Stromal cell of bone marrow (primary cell): ENCODE measurements at places on chromosomes 2 and 18.

- DNase-seq, result peak; percentile 57
These were observed 600 bp downstream of the RALB start for GRCh38 chr2:120253021-120253882.

DNA sequence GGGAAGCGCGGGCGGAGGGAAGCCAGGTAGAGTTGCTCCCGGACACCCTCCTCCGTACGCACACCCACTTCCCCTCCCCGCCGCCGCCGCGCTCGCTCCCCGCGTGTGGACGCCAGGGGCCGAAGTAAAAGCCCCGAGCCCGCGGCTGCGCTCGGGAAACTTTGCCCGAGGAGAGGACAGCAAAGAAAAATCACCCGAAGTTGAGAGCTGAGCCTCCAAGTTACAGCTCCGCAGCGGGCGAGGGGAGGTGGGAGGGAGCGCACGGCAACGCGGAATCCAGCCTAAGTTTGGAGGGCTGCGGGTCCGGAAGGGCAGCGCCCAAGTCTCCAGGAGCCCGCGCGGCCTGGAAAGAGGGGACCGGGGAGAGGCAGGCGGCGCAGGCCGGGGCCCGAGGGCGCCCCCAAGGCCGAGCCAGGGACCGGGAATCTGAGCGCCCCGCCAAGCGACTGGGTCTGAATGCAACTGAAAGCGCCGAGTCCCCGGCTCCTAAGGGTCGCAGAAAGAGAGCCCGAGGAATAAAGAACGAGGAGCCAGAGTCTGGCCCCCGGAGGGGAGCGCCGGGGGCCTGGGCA, 706 bp upstream of the BCL11A start:
- no peak for DNase-seq

DNA sequence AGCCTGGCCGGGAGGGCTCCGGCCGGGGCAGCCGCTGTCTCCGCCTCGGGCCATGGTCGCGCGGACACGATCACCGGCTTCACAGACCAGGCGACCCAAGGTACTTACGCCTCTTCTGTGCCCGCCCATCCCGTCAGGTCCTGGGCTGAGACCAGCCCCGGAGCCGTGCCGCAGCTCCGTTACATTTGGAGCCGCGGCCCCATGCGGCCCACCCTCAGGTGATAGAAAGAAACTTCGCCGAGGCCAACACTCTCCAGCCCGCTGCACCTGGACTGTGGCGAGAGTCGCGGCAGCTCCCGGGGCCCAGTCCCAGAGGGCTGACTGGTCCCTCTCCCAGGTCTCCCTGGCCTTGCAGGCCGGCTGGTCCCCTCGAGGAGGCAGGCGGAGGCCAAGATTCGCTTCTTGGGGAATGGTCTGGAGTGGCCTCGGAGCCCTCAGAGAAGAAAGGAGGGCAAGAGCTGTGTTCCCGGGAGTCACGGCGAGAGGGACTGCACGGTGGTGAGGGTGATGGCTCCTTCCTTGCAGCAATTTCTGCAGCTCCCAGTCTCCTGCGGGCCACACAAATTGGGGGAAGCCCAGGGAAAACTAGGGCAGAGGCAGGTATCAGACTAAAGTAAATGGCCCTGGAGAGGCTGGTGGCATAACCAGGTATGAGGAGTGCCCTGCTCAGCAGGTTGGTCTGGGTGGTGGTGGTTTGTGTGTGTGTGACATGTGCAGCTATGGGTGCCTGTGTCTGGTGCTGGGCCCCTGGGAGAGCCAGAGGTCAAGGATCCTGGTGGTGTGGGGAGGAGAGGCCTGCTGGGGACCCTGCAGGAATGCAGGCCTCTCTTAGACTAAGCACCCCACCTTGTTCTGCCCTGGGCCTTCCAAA, 822 bp downstream of the GDF7 start:
- DNase-seq, result no peak

DNA sequence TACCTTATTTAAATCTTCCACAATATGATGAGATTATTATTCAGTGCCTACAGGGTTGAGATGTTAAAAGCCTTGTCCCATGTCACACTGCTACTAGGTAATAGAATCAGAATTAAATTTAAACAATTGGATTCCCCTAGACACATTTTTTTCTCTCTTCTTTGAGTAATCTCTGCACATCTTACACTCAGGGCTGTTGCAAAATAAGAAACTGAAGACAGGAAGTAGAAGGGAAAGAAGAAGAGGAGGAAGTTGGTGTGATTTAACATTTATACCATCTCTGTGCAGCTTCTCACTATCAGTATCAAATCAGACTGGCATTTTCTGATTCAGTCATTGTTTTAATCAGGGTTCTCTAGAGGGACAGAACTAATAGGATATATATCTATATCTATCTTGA, 677.6 kb downstream of the IRS1 start:
- no peak for DNase-seq

DNA sequence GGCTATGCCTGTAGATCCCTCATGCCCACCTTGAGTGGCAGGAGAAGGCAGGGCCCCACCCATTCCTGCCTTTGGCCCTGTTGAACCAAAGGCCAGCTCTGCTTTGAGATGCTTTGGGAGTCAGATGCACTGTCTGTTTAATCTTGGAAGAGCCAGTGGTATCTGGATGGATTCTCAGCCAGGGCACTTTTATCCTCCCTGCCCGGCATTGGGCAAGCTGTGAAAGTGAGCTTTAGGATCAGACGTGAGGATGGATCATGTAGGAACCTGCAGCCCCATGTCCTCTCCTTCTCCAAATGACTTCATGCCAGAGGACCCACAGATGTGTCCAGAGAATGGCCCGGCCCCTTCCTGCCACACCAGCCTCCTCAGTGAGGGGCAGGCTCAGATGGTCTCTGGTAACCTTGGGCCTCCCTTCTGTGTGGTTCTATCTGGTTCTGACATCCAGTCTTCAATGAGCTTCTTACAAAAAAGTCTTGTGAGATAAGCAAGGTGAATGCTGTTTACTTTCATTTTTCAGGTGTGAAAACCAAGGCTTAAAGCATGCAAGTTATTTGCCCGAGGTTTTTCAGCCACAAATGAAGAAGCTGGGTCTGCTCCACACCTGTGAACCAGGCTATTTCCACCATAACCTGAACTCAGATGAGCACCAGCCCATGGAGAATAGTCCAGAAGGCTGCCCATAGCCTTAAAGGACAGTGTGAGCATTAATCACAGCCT, 123.8 kb downstream of the KCTD1 start:
- no peak for DNase-seq

DNA sequence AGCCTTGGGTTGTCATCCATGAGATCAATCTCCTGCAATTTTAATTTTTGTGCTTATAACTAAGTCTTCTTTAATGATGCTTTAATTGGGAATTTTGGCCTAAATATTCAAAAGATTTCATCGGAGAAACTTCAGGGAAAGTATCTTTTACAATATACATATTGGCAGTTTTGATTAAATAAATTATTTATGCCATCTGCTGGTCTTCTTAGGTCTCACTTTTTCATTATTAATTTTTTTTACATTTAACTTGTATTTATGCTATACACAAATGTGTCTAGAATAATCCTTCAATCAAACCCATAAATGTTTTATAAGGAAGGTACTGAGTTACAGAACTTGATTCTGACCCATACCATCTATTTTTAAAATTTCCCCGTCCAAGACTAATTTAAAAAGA, 95.1 kb upstream of the XPO1 start:
- DNase-seq, result no peak

DNA sequence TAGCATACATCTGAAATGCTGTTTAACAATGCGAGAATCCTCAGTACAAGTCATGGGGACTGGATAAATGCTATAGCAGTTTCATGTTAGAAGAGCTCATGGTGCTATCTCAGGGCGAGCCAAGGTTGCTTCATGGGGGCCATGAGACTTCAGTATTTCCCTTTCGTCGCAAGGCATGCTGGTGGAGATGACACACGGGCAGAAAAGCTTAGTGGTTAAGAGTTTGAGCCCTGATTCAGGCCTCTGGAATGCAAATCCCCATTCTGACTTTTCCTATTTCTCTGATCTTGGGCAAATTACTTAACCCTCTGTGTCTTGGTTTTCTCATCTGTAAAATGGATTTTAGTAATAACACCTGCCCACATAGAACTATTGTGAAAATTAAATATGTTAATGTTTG, 57.4 kb upstream of the EPHA4 start:
- peak; percentile 72 for DNase-seq

DNA sequence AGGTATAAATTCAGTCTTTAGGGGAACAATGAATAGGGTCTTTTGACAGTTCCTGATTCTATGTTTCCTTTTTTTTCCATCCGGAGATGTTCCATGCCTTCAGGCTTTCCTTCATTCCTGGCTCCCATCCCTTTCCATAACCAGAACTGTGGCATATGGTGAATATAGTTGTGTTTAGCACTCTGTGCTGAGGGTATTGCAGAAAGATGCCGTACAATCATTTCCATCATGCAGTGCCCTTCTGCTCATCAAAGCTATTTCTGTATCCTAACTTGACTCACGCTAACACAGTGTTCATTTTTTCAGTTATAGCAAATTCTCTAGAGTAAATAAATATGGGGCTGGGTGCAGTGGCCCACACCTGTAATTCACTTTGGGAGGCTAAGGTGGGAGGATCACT, 131.9 kb upstream of the EML6 start:
- no peak for DNase-seq

DNA sequence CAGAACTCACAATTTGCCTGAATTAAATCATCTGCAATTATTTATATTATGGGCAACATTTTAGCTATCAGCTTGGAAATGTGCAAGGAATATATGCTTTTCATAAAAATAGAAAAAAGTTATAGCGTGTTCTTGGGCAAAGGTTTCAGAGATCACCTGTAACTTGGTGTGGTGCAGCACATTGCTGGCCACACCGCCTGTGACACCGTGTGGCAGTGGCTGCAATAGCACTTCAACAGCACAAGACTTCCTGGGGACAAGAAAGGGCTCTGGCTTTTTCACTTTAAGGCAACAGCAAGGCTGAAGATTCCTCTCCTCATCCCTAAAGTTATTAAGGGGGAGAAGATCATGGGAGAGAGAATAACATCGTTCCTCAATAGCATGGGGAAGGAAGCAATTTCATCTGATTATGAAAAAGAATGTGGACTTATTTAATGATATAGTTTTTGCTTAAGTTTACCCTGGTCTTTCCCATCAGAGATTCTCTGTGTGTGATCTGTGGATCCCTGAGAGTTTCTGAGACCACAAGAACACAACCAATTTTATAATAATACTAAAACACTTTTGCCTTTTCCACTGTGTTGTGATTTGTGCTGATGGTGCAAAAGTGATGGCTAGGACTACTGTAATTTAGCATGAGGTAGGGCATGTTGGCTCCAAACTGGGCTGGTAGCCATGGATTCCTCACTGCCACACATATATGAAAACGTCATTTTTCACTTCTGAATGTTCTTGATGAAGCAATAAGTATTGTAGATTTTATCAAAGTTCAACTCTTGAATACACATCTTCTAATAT, 15.0 kb upstream of the SERPINB3 start:
- DNase-seq, result no peak

GRCh38 chr2:8685697-8686358, 4.0 kb downstream of the ID2 start:
- no peak for DNase-seq

DNA sequence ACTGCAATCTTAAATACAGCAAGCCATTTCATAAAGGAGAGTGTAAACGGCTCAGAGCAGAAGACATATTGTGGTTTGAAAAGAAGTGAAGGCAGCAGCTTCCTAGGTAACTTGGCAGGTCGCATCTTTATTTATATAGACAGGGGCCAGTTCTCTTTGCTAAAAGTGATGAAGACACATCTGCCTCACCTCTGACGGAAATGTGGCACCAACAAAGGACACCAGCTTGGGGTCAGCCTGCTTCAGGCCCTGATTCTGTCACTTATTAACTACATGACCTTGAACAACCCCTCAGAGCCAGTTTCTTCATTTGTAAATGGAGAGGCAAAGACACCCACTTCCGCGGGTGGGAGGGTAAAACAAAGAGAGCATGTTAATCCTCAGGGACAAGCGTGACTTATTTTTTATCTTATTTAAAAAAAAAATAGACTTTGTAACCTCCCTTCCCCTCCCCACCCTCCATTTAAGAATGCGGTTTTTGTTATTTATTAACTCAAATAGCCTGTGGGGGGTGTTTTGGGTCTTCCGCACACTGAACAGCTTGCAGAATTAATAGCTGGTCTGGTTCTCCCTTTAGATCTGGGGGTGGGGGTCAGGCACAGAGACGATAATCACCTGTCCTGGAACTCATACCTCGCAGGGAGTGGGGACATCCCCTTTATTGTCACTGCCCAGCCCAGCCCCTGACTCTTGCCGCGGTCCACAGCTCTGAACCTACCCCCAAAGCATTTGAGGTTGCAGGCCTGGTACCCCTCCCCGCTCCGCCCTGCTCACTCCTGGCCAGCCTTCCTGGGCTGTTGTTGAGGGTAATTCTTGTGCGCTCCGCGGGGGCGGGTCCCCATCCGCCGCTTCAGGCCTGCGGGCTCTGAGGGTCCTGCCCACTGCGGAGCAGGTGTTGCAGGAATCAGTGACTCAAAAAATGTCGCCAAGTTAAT, 64.2 kb upstream of the TMEM17 start:
- no peak for DNase-seq

- DNase-seq, result no peak
These were observed 4.8 kb upstream of the CAPN14 start for GRCh38 chr2:31222071-31222470.

DNA sequence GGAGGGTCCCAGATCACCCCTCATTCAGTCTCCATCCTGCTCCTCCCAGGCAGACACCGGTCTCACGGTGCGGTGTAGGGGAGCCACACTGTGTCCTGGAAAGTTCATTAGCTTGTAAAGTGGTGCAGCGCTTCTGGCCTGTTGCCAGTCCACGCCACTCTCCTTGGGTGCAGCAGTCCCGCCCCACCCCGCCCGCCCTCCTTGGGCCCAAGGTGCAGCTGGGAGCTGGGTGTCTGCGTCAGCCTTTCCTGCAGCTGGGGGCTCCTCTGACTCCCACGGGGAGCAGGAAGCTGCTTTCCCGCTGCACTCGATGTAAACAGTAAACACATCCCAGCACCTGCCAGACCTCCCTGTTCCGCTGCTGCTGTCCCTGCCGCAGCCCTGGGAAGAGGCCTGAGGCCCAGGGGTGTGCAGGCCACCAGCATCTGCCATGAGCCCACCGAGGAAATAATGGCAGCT, 53.8 kb upstream of the ASB18 start:
- DNase-seq, result no peak

DNA sequence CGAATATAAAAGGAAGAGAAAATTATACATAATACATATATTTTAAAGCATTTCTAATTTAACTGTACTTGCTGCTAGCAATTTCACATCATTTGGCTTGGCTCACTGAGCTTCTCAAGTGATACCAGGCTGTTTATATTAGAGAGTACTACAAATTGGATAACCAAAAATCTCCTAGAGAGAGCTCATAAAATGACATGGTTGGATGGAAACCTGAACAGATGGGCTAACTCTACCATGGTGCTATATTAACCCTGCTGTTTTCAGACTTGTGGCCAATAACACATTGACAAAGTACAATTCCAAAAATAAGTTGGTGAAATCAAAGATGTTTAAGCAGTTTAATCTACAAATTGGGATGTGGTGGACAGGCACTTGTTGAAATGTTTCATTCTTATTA, 364.4 kb upstream of the GCFC2 start:
- no peak for DNase-seq
